Hematopoietic multipotent progenitor cell treated with erythropoietin and hydrocortisone succinate and interleukin-3 and kit ligand, for 6 days (in vitro differentiated cells): ENCODE measurements at places on chromosomes 7 and 10.

DNA sequence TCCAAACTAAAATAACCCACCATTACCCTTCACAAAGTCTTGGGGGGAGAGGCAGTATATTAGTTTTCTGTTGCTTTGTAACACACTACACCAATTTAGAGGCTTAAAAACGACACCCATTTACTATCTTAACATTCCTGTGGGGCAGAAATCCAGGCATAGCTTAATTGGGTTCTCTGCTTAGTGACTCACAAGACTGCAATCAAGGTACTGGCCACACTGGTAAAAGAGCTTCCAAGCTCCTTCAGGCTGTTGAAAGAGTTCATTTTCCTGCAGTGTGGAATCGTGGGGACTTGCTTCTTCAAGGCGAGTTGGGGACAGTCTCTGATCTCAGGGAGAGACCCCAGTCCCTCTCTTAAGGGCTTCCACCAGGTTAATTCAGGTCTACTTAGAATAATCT lies 139.1 kb downstream of the XPNPEP1 start:
- DNase-seq: no peak

- no peak for DNase-seq
Measured at GRCh38 chr7:158672975-158673374, 31.6 kb downstream of the NCAPG2 start.

DNA sequence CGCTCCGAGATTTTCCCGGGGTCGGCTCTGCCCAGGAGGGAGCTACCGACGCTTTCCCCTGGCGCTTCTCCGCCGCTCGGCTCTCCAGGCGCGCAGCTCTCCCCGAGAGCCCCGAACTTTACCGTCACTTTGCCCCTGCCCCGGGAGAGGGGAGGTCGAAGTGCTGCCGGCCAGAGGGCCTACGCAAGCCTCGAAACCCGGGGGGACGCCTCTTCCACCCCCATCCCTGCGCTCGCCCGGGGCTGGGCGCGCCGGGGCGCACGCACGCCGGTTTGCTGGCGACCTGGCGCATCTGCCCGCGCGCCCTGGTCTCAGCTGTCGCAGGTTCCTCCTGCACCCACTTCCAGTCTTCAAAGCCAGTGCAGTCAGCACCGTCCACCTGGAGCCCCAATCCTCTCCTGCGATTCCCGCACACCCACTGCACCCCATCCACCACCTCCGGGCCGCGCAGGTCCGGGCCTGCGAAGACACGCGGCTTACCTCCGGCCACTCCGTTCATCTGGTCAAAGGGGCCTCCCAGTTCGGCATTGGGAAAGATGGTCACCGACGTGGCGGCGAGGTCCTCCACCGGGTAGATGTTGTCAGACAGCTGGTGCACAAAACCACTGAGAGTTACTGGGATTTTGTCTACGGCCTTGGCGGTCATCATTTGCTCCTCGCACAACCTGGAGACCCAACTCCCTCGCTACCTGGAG lies 638 bp downstream of the EGR2 start:
- no peak for DNase-seq

DNA sequence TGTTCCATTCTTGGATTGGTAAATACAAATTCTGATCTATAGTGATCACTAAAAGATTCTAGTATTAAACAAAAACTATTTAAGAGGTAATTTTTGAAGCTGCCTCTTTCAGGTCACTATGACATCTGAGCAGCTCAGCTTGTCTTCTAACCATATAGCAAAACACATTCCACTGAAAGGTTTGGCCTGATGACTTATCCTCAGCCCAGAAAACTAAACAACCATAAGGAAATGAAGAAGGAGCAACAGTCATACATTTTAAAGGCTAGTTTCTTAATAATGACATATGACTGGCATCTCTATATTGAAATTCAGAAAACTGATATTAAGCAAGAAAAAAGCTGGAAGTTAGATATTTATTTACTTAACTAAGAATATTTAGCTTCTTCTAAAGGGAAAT lies 24.6 kb downstream of the NT5C2 start:
- DNase-seq: no peak

- no peak for DNase-seq
Measured at GRCh38 chr7:41297166-41297565, 405.7 kb downstream of the INHBA start.

DNA sequence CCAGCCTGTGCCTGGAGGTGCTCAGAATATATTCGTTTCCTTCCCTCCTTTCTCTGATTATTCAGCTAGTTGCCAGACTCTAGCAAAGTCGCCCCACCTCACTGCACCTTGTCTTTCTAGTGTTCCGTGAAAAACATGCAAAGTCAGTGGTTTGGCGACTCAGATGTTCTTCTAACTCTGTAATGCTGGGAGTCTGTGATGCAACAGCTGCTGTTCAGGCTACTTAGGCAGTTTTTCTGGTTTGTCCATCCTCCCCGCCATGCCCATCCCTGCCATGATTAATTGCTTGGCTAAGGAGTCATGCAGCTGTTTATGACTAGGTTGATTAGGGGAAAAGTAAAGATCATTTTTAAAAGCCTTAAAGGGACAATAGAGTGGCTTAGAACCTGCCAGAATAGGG lies 99.4 kb downstream of the MTPN start:
- DNase-seq: no peak

GRCh38 chr7:128791972-128792327 lies 182 bp downstream of the CCDC136 start:
- no peak for DNase-seq

GRCh38 chr10:123270806-123271205 lies 116.6 kb downstream of the BUB3 start:
- DNase-seq: no peak

DNA sequence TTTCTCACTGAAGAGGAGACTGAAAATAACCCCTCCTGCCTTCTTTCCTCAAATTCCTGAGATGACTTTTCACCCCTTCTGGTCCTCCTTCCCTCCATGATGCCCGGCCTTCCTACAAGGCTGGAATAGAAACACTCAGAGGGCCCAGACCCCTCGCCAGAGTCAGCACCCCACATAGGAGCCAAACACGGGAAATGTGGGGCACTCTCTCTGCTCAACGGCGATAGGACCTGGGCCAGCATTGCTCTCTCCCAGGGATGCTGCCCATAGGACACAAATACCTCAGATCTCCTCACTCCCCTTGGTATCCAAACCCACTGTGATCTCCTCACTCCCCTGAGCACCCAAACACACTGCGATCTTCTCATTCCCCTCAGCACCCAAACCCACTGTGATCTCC lies 7.4 kb downstream of the CFAP46 start:
- DNase-seq: no peak

DNA sequence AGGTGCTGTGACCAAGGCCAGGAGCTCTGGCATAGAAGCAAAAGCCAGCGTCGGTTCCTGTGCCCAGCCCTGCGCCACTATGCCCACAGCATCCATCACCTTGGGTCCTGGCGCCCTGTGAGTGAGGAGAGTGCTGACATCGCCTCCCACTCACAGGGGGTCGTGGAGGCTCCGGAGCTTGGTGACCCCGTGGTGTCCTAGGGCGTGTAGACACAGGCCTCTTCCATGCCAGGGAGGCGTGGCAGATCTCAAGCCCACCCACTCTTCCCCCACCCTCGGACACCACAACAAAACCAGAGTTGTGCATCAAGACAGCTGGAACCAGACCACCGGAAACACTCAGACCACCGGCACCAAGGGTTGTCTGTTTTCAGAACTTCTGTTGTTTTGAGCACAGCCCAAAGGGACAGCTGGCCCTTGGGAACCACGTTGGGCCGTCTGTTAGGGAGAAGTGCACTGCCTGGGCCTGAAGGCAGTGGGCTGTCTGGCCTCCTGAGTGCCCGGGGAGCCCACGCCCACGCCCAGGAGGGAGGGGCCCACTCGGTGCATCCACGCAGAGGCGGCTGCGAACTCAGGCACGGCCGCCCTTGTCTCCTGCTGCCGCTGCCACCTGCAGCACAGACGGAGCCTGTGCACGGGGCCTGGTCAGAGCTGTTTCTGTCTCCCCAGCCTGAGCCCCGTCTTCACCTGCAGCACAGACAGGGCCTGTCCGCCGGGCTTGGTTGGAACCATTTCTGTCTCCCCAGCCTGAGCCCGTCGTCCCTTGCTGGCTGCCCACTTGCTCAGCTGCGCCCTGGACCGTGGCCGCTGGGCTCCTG lies 106.3 kb downstream of the INPP5A start:
- DNase-seq: no peak

GRCh38 chr7:5117095-5117970 lies 71.7 kb downstream of the RBAK start:
- no peak for DNase-seq

DNA sequence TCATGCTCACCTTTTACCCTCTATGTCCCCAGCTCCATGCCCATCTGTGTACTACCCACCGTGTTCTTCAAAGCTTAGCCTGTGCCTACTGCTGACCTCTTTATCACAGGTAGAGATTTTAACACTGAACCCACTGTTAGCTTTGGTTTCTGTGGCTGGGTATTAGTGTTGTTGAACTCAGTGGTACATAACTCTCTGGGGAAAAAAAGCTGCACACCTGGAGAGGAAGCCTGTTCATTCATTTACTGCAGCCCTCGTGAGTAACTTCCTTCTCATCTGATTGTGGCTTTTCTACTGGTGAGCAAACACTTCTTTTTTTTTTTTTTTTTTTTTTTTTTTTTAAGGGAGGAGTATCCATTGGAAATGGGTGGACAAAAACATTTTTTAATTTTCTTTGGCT lies 326.3 kb downstream of the CCSER2 start:
- DNase-seq: no peak

GRCh38 chr10:74432841-74433594 lies 282.0 kb downstream of the ADK start:
- DNase-seq: peak; percentile 33

DNA sequence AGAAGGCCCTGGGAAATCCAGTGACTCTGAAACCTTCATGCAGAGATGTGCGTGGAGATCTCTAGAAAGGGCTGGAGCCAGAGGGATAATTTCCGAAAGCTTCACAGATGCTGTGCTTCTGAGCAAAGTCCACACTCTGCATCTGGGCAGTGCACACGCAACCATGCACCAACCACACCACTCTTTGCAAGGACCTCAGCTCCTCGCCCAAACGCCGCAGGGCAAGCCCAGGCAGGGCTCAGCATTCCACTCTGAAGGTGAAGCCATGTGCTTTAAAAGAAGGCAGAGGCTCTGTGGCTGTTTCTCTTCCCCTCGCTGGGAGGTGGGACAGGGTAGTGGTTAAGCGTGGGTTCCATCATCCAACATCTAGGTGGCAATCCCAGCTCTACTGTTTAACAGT lies 48.4 kb downstream of the ASB13 start:
- no peak for DNase-seq

- DNase-seq: no peak
Measured at GRCh38 chr7:91194841-91195240, 69.4 kb upstream of the FZD1 start.

DNA sequence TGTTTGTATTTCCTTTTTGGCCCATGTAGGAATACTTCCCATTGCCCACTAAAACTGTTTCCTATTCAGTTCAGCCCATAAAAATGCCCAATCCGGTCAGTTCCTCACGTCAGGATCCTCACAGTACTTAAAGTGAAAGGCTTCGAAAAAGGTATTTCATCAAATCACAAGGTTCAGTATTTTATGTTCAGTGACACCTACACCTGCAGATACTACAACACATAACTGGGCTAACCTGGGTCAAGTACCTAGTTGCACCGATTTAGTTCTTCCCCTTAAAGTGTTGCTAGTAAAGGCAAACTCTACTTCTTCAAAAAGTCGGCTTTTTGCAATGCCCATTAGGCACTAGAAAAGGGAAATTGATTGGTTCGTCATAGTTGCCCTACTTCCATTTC lies 1.1 kb downstream of the SNX13 start:
- DNase-seq: peak; percentile 48

DNA sequence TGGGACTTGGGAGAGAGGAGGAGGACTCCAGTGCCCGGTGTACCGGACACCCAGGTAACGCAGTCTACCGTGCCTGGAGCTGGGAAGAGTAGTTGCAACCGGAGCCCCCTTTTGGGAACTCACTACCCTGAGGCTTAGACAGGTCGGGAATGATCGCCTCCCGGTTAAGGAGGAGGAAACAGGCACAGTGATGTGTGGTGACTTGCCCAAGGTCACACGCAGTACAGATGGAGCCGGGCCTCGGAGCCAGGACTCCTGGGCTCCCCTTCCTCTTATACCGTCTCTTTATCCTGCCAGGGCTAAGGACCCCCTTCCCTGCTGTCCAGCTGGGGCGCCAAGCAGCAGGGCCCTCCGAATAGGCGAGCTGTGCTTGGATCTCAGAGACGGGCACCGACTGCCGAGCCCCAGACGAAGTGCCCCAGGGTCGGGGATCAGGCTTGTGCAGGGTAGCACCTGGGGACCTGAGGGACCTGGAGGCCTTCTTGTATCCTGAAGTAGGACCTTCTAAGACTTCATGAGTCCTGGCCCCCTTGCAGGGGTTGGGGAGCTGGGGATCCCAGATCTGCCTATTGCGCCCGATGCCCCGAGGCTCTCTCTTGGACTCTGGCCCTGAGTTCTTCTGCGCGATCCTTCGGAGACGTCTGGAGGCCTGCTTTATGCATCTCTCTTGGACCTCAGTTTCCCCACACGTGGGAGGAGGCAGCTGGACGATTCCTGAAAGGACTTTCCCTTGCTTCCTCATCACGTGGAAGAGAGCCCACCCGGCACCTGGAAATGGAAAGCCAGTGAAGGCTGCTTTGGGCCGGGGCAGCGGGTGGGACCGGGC lies 767 bp upstream of the CYP26A1 start:
- DNase-seq: no peak

DNA sequence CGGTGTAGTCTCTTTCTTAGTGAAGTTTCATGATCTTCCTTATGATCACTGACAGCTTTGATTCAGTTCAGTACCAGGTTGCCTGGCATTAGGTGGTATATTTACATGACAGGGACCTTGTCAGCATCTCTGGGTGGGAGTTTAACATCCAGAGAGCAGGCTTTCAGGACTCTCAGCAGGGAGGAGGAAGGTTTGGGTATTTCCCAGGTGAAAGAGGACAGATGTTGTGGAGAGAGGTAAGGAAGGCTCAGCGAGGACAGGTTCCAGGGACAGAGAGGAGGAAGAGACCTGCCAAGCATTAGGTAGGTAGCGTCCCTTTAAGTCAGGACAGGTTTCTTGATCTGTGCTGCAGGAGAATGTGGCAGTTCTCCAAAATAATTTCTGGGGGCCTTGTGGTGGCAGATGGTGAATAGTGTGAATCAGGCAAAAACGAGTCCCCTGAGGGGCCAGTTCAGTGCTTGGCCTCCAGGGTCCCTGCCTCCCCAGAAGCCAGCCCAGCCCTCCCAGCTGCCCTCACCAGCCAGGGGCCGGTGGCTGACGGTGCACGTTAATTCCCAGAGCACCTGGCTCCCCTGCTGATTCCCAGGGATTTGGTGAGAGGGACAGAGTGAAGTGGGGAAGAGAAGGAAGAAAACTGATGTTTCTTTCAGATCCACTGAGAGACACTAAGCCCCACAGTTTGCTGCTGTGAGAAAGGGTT lies 82.0 kb downstream of the VWC2 start:
- no peak for DNase-seq

- peak; percentile 76 for DNase-seq
Measured at GRCh38 chr10:103125323-103126267, 67.5 kb downstream of the NT5C2 start.
